AG08396 (cell line): ENCODE measurements at places on chromosomes 3 and 15.

DNA sequence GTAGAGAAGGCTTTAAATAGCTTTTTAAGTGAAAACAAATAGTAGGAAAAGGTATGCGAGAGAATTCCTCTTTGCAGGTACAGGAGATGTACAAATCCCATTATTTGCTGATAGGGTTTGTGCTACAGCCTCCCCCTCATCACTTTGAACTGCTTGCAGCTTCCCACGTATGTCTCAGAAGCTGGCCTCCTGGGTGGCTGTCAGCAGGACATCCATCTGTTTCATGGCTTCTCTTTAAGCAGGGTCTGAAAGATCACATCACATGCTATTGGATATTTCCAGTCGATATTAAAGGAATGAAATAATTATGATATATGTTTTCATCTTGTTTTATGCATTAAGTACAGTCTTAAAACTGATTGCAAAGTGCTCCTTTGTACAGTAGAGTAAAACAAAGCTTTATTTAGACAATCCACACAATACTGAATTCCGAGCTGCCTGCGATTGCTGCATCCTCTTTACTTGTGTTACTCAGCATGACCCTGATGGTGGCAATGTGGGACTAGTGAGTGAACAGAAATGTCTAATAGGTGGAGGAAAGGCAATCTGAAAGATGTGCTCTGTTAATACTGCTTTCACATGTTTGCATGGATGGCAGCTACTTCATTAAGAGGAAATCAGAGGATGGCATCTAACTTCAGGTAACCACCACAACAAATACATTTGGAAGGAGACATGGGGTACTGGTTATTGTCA lies 930.6 kb upstream of the SEMA6D start:
- no peak for DNase-seq

- no peak for DNase-seq
Observed at GRCh38 chr15:36882487-36883131, 217.7 kb downstream of the MEIS2 start.

- DNase-seq: no peak
Observed at GRCh38 chr3:99720985-99721632, 82.7 kb downstream of the COL8A1 start.

DNA sequence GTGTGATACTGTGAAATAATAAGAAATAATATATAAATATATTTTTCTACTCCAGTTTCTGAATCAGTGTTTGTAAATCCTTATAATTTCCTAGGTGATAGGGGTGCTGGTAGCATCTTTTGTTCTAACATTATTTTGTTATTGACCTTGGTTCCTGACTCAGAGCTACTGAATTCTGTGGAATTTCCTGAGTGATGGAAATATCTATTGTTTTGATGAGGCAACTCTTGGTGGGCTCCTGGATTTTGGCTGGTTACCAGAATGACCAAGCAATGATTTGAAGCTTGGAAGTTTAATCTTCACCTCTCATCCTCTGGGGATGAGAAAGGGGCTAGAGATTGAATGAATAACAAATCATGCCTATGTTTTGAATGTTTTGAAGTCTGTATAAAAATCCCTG lies 377.3 kb downstream of the LPP start:
- no peak for DNase-seq

DNA sequence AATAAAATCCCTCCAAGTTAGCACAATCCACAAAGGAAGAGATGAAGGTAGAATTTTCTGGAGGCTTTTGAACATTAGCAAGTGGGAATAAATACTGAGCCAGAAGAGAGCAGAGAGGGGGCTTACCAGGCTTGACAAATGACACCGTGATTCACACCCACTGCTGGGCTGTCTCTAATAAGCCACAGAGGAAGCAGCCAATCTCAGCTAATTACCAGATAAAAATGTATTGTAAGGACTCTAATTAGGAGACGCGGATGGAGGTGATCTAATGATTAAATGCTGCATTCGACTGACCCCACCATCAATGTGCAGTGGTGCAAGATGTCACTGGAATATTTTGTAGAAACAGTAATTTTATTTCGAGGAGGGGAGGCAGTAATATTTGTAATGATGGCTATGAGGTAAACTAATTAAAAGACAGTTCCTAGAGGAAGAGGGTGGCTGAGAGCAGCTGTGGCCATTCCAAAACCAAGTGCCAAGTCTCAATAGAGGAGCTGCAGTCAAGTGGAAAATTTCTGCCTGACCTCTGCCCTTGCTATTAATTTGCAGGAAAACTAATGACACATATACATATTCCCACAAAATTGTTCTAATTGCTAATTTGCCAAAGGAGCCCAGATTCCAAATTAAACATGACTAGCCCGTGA lies 602.2 kb downstream of the FOXP1 start:
- DNase-seq: no peak

DNA sequence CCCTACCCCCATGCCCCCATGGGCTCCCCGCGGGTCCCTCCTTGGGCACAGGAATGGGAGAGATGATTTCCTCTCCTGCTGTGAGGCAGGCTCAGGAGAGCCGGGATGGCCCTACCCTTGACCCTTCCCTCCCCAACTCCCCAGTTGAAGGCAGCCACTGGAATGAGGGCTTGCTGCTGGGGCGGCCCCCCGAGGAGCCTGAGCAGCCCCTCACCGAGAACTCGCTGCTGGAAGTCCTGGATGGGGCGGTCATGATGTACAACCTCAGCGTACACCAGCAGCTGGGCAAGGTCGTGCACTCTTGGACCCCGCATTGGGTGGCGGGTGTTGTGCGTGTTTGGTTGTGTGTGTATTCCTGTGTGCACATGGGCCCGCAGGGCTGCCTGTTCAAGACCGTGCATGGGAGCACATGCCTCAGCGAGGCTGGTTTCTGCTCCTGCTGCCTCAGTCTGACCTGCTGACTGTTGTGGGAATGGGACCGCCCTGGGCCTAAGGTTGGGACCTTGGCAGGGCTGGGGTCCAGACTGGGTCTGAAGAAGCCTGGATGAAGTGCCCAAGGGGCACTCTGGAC lies 14.0 kb downstream of the AMIGO3 start:
- no peak for DNase-seq

GRCh38 chr15:69119683-69120395 lies 40.6 kb upstream of the GLCE start:
- no peak for DNase-seq

- DNase-seq: no peak
Observed at GRCh38 chr15:57251308-57251707, 125.0 kb upstream of the CGNL1 start.

GRCh38 chr3:126009181-126009580 lies 40.2 kb downstream of the ROPN1B start:
- DNase-seq: no peak

DNA sequence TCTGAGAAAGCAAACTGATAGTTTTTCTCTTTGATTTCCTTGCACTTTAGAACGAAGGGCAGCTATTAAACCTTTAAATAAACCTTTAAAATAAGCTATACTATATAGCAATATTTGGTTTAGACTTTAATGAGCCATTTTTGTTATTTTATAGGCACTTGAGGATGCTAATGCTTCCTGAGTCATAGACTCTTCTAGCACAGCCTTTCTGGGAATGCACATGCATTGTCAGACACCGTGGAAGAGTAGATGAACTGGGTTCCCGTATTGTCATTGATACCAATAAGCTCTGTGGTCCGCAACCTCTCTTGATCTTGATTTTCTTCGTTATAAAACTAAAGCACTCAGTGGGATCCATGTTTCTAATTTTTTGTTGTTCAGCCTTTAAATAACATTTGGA lies 27.6 kb downstream of the CERS3 start:
- no peak for DNase-seq

DNA sequence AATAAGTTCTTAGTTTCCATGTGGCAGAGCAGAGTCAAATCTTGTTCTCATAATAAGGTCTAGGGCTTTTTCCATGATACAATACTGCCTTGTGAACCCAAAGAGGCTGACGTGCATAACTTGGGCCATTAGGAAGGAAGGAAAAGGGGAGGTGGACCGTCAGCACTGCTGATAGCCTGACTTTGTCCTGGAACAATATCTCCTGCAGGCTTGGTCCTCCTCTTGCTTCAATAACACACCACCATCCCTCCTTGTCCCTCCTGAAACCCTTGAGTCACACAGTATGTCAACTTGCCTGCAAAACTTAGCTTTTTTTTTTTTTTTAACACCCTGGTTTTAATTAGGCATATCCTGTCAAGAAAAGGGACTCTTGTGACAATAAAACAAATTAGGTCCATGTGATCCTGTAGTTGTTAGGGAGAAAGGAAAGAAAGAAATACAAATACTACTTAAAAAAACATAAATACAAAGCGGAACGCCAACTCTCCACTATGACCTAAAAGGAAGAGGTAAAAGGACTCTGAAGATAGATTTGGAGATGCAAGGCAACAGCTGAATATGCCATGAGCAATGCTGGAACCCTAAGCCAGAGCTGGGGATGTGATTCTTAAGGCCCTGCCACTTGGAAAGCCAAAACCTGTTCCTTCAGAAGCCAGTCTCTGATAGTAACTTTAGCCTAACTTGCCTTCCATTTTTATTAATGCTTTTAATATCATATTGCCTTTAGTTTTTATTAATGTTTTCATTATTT lies 67.0 kb downstream of the WWTR1 start:
- DNase-seq: no peak

GRCh38 chr3:72155391-72156064 lies 370.6 kb upstream of the PROK2 start:
- DNase-seq: peak; percentile 86

- DNase-seq: no peak
Observed at GRCh38 chr3:129507181-129507831, 21.1 kb upstream of the RHO start.

GRCh38 chr3:173465898-173466678 lies 68.5 kb downstream of the NLGN1 start:
- DNase-seq: no peak

- no peak for DNase-seq
Observed at GRCh38 chr3:55085231-55085630, 157.4 kb upstream of the LRTM1 start.

GRCh38 chr15:90617668-90618097 lies 88.0 kb downstream of the CRTC3 start:
- no peak for DNase-seq
